Left lobe of liver (tissue), 2 donors: ENCODE measurements at places on chromosomes 2 and 18.

GRCh38 chr2:134436706-134437105 is 182.8 kb downstream of the MGAT5 start:
- DNase-seq: no peak

GRCh38 chr2:69773206-69773605 is 31.3 kb downstream of the ANXA4 start:
- DNase-seq: no peak

DNA sequence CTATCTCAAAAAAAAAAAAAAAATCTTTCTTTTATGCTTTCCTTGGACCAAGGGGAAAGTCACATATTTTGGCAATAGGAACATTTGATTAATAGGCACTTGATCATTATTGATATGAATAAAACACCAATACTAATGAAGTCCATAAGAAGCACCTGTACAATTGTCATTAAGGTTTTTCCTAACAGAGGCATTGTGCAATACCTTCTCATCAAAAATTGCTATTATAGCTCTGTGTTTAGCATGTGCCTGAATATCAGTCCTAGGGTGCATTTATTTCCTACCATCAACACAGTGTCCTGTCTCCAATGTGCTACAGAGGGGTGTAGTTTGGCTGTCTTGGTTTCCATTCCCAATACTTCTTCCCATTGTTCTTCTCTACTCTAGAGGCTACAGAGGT is 483.8 kb upstream of the SPRED2 start:
- no peak for DNase-seq

DNA sequence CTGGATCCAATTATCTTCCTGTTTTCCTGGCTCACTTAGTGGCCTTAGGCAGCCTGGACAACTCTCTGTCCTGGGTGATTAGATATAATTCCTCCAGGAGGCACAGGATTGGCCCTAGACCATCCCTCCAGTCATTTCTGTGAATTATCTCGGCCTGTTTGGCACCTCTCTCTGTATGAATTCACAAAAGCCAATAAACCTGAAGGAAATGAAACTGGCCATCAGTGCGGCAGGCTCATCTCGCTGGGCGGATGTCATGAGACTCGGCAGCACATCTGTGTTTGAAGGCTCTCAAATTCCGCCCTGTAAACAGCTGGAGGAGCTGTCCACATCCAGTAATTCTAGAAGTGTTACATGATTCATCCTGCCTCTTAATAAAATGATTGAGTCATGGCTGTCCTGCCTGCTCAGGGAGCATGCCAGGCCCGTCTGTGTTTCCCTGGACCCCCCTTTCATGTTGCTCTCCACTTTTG is 38.6 kb downstream of the ACOXL start:
- DNase-seq: no peak

GRCh38 chr2:11757101-11757500 is 10.7 kb downstream of the LPIN1 start:
- DNase-seq: no peak

GRCh38 chr2:121297217-121297830 is 12.3 kb upstream of the TFCP2L1 start:
- no peak for DNase-seq

- DNase-seq: no peak
Measured at GRCh38 chr18:65943268-65943667, 192.5 kb downstream of the CDH7 start.

GRCh38 chr2:172761306-172761705 is 25.7 kb downstream of the RAPGEF4 start:
- DNase-seq: no peak

DNA sequence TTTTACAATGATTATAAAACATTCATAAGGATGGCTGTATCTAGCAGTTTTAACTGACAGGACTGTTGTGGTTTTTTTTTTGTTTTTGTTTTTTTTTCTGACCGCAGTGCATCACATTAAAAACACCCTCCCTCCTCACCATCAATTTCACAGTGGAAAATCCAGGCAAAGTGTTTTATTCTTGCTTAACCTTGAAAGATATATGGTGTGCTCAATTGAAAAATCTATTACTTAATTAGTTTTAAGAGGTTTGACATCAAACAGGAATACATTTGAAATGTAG is 250.7 kb downstream of the DLGAP1 start:
- DNase-seq: no peak

- DNase-seq: no peak
Measured at GRCh38 chr2:3287896-3288295, 89.7 kb downstream of the EIPR1 start.

- DNase-seq: no peak
Measured at GRCh38 chr2:181104512-181105115, 124.2 kb downstream of the UBE2E3 start.

DNA sequence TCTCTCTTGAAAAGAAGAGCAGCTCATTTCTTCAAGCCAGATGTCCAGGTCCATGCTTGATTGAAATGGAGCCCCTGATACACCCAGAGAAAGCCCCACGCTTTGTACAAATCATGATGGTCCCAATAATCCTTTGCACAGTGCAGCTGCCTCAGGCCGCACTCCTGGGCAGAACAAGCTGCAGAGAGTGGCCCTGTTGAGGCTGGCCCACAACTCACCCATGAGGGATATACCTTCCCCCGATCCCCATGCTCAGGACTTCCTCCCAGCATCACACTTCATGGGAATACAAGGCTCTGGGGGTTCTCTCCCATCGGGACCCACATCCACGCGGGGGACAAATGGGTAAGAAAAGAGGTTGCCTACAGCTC is 181.8 kb downstream of the CTIF start:
- no peak for DNase-seq

GRCh38 chr2:150860301-150860700 is 372.8 kb upstream of the RND3 start:
- peak; percentile 91 for DNase-seq

GRCh38 chr2:217798743-217799562 is 203.8 kb downstream of the TNS1 start:
- DNase-seq: peak; percentile 42

DNA sequence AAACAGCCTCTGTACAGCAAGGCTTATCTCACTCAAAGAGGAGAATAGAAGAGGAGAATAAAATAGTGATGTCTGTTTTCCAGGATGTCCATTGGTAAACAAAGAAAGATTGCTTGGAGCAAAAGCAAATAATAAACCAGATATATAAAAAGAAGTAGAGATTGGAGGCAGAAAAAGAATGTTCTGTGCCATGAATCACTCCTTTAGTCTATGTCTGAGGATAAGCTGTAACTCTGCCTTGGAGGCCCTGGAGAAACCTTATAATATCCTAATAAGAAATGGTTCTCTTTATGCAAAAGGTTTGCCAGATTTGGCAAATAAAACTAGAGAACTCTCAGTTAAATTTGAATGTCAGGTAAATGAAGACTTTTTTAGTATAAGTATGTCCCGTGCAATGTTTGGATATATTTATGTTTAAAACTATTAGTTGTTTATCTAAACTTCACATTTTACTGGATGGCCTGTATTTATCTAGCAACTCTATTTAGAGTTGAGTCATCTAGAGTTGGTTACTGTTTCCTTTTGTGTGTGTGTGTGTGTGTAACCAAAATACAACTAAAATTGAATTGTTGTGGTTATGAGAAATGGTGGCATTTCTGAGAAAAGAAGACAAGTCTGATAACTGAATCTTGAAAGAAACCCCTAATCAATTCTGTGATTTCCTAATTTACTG is 510.3 kb upstream of the SETBP1 start:
- DNase-seq: no peak

GRCh38 chr2:152468899-152469692 is 134.1 kb downstream of the FMNL2 start:
- no peak for DNase-seq

GRCh38 chr2:66443186-66443978 is 8.5 kb downstream of the MEIS1 start:
- DNase-seq: no peak

- no peak for DNase-seq
Measured at GRCh38 chr2:55604027-55604565, 13.3 kb downstream of the PPP4R3B start.

DNA sequence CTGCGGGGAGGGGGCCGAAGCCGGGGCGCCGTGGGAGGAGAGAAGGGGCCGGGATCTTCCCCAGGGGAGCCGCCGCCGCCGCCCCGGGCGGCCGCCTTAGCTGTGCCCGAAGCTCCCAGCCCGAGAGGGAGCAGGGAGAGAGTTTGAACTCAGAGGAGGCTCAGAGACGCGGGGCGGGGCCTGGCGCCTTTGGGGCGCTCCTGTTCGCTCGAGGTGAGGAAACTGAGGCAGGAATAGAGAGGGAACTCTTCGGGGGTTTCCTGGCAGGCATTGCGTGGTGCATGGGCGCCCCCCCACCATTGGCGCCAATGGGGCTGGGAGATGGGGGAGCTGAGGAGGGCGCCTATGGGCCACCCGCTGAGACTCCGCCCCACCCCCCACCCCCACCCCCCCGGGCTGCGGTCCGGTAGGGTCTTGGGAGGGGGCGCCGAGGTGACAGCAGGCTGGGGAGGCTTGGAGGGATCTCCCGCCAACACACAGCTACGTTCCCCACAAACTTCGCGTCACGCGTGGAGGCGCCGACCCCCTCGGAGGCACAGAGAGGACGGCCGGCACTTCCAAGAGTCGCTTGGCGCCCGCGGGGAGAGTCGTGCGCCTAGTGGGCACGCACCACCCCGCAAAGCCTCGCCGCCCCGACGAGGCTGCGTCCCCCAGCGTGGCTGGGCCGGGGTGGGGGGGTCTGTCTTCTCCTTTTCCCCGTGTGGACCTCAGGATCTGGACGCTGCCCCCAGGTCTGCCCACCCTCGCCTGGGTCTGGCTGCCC is 680 bp downstream of the CTDSP1 start:
- peak; percentile 72 for DNase-seq

DNA sequence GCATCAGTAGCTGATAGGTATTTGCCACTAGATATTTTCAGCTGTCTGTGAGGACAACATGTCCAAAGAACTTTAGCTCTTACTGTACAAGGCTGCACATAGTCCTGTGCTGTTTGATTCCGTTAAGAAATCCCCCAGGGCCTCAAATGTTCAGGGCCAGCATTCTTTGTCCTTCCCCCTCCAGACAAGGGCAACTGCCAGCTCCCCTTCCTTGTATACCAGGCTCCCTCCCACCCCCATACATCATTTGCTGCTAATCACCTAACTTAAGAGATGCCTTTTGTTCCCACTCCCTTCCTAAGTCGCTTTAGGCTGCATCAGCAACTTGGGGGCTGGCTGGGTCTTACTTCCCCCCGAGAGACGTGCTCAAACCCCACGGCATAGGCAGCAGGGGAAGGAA is 138.7 kb downstream of the CDH20 start:
- DNase-seq: no peak

DNA sequence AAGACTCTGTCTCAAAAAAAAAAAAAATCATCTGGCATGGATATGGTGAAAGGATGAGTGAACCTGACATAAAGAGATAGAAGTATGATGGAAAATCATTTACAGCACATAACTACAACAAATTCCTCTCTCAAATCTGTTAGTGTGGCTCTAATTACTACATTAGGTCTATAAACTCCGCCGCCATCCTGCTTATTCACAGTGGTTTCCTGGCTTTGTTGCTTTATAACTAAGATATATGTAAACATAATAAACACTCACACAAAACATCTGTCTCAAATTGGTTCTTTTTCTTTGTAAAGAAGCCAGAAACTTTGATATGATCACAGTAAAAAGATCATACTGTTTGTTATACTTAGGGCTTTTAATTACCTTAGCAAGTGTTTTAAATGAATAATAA is 412.6 kb upstream of the FAM98A start:
- no peak for DNase-seq

- DNase-seq: no peak
Measured at GRCh38 chr18:11799066-11799465, 52.1 kb upstream of the CHMP1B start.

- DNase-seq: no peak
Measured at GRCh38 chr2:95531254-95531771, 46.8 kb upstream of the TRIM43B start.

- DNase-seq: no peak
Measured at GRCh38 chr2:139805441-139805840, 1025.3 kb upstream of the NXPH2 start.

- DNase-seq: no peak
Measured at GRCh38 chr2:180715044-180715443, 265.4 kb upstream of the UBE2E3 start.

DNA sequence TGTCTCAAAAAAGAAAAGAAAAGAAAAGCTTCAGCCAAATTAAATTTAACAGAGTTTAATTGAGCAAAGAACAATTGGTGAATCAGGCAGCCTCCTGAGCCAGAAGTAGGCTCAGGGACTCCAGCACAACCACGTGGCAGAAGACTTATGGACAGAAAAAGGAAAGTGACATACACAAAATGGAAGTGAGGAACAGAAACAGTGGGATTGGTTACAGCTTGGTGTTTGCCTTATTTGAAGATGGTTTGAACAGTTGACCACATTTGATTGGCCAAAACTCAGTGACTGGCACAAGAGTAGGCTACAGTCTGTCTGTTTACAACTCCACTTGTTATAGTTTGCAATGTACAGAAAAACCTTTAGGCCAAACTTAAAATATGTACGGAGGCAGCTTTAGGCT is 83.1 kb downstream of the SOCS6 start:
- no peak for DNase-seq

GRCh38 chr2:85810371-85811179 is 56.8 kb downstream of the ATOH8 start:
- DNase-seq: peak; percentile 43

DNA sequence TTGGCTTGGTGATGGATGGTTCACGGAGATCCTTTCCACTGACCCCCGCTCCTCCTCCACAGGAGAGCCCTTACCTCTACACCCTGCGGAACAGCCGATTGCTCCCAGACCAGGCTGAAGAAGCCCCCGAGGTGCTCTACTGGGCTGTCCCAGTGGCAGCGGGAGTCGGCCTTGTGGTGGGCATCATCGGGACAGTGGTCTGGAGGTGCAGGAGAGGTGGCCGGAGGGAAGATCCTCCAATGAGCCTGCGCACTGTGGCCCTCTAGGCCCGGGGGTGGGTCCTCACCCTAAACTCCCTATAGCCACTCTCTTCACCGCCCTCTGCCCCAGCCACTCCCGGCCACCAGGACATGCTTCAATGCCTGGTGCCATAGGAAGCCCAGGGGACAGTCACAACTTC is 108.8 kb upstream of the PPP1CB start:
- no peak for DNase-seq

GRCh38 chr18:39693359-39693758 is 2127.8 kb upstream of the CELF4 start:
- no peak for DNase-seq

DNA sequence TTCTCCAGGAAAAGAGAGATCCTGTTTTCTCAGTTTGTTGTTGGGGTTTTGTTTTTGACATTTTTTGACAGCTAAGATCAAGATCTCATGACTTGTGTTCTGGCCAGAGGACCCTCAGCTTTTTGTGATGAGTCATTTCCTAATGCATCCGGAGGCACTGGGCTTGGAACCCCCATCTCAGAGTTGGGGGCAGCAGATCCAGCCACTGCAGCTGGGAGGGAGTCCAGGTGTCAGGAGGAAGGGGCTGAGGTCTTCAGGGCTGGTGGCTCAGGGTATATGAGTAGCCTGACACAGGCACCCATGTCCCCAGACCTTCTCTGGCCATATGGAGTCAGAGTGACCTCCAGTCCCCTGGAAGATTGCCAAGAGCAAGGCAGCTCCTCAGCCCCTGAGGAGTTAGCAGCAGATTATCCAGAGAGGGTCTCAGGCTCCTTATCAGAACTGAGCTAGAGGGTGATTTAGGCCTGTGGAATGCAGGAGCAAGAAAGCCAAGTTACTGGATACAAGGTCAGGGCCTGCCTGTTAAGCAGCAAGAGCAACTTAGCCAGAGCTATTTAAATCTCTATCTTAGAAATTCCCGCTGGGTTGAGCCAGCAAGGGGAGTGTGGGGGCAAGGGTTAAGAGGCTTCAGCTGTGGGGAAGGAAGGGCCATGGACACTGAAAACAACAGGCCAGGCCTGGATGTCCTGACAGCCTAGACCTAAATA is 62.4 kb downstream of the TANC1 start:
- DNase-seq: no peak

GRCh38 chr18:38116716-38117115 is 551.1 kb upstream of the CELF4 start:
- DNase-seq: no peak
